RWPE2 (cell line): ENCODE measurements at places on chromosomes 5 and 9.
A peak's percentile ranks its signal among the peaks of the same experiment; 100 is the strongest.

DNA sequence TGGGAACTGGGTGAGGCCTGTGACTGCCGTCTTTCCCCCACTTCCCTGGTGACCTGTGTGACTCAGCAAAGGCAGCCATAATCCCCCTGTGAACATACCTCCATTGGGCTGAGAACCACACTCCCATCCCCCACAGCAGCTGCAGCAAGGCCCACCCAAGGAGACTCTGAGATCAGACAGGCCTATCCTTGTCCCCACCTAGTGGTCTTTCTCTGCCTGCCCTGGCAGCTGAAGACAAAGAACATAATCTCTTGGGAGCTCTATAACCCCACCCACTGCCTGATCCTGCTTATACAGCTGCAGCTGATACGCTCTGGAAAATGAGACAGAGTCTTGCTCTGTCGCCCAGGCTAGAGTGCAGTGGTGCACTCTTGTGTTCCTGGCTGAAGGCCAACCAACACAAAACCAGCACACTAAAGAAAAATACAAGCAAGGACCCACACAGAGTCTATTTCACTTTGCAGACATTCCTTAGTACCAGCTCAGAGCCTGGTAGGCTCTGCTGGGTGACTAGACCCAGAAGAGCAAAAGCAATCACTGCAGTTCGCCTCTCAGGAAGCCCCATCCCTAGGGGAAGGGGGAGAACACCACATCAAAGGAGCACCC lies 106.7 kb downstream of the MCTP1 start:
- no peaks in the 10 kb centered on the region for H3K4me1 ChIP-seq
- H3K4me3 ChIP-seq = no peak overlapping the region
- DNase-seq = no peak
- no peak overlapping the region for H3K27ac ChIP-seq

- H3K27me3 ChIP-seq = no peaks in the 10 kb centered on the region
- no peak overlapping the region for H3K4me3 ChIP-seq
- no peak overlapping the region for H3K27ac ChIP-seq
- DNase-seq = no peak
- no peaks in the 10 kb centered on the region for H3K36me3 ChIP-seq
- H3K4me1 ChIP-seq = no peaks in the 10 kb centered on the region
These were observed 83.8 kb upstream of the FSTL4 start for GRCh38 chr5:133696006-133696584.

GRCh38 chr5:38922199-38922598 lies 76.4 kb downstream of the OSMR start:
- peaks cover 97% of the 10 kb centered on the region for H3K36me3 ChIP-seq
- DNase-seq = no peak
- H3K4me1 ChIP-seq = no peaks in the 10 kb centered on the region
- H3K27me3 ChIP-seq = no peaks in the 10 kb centered on the region
- H3K27ac ChIP-seq = no peak overlapping the region

DNA sequence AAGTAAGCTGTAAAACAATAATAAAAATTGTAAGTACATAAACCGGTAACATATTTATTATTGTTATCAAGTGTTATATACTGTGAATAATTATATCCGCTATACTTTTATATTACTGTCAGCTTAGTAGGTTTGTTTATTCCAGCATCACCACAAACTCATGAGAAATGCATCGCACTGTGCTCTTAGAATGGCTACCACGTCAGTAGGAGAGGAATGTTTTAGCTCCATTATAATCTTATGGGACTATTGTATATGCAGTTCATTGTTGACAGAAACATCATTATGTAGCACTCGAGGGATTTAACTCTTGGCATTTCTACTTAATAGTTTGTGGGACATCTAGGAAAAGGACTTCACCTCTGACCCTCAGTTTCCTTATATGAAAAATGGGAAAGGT lies 16.4 kb downstream of the SLC12A2 start:
- no peak overlapping the region for H3K4me3 ChIP-seq
- H3K27me3 ChIP-seq = no peaks in the 10 kb centered on the region
- DNase-seq = no peak
- no peak overlapping the region for H3K27ac ChIP-seq
- H3K36me3 ChIP-seq = peaks cover 11% of the 10 kb centered on the region; the same call in 1 of the 2 replicates
- H3K4me1 ChIP-seq = no peaks in the 10 kb centered on the region

DNA sequence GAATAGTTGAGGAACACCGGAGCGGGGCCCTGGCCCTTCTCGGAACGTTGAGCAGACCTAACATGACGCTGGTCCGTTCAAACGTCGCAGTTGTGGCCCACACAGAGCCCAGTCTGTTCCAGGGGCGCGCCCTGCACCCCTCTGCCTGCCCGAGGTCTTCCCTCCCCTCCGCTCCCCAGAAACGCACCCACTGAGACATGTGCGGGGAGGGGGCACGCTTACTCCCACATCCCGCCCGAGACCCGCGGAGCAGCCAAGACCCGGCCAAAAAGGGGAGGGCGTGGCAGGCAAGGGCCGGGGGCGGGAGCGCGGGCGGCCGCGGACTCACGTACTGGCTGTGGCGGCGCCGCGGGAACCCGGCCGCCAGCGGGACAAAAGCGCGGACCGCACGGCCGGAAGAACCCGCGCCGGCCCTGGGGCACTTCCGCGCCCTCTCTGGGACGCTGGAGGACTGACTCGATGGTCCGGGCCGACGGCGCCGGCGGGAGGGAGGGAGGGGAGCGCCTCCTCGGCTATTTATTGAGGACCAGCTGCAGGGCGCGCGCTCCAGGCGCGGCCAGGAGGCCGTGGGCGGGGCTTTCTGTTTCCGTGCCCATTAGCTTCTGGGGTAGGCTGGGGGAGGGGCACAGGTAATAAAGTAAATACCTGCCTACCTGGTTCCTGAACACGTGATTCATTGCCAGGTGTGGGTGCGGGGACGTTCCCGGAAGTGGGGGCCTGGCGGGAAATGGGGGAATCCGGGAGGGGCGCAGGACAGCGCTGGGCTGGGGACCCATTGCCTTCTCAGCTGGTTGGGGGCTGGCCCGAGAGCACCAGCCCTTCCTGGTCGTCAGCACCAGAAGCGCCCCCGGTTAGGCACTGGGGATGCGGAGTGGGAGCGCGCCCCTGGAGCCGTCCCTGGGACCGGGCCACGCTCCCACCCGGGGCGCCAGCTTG lies at the start of gene ZFP62:
Gene ZFP62, minus strand, starts transcription at position 390 of the 936 bp plus-strand sequence. Its CDS starts 57 bp downstream, at position 333.
- H3K4me3 ChIP-seq = peak within 1 kb of the TSS; percentile 78
- no peaks in the 10 kb centered on the region for H3K27me3 ChIP-seq
- peaks cover 13% of the 10 kb centered on the region for H3K4me1 ChIP-seq

DNA sequence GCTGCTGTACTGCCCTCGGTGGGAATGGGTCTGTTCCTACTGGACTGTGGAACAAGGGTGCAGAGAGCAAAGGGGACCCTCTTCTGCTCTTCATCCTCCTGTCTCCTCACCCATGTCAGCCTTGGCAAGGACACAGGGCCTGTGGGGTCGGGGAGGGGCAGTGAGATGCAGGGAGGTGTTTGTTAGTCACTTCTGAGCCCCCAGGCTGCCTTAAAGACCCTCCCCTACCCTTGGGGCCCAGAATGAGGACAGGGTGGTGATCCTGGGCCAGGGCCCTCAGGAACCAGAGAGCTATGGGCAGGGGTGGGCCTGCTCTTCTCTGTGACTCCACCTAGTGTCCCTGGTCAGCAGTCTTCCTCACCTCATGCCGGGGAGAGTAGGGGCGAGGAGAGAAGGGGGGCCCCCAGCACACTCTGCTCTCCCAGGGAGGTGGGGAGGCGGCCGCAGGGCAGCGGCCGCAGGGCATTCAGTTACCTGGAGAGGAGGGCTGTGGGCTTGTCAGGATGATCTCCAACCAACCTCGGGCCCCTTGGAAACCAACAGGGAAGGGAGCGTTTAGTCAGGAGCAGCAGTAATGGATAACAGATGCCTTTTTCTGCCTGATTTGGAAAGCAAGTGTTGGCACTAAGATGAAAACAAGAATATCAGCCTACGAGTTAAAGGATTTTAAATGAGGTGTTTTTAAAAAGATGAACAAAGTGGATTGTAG lies 62.0 kb upstream of the GARNL3 start:
- no peaks in the 10 kb centered on the region for H3K4me1 ChIP-seq
- no peaks in the 10 kb centered on the region for H3K36me3 ChIP-seq
- H3K27ac ChIP-seq = no peak overlapping the region
- DNase-seq = no peak

- H3K27me3 ChIP-seq = no peaks in the 10 kb centered on the region
- H3K27ac ChIP-seq = no peak overlapping the region
- H3K36me3 ChIP-seq = no peaks in the 10 kb centered on the region
- H3K4me1 ChIP-seq = no peaks in the 10 kb centered on the region
- DNase-seq = no peak
- no peak overlapping the region for H3K4me3 ChIP-seq
These were observed 82.4 kb downstream of the ARHGAP26 start for GRCh38 chr5:142852416-142853198.

DNA sequence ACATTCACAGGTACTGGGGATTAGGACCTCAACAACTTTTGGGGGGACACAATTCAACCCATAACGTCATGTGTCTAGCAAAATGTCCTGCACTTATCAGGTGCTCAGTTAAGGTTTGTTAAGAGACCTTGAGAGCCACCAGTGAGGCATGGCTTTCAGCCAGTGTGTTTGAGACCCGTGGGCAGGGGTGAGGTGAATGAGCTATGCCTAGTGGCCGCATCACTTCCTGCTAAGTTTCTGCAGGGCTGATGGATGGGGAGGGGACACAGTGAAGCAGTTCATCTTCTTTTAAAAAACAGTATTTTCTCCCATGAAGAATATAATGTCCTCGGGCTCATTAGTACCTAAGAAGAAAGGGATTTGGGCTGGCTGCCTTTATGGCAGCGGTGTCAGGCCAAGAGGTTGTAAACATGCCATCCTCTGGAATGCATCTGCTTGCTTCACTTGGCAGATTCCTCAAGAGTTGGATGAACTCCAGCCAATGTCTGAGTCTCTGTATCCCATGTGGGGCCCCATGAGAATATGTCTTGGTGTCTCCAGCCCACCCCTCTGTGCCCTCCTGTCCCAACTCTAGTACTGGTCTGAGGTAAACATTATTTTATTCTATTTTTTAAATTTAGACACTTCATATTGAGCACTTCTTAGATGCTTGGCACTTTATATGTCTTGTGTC lies 282.2 kb downstream of the CWC27 start:
- DNase-seq = no peak
- H3K27ac ChIP-seq = no peak overlapping the region
- H3K4me3 ChIP-seq = no peak overlapping the region
- no peaks in the 10 kb centered on the region for H3K4me1 ChIP-seq

DNA sequence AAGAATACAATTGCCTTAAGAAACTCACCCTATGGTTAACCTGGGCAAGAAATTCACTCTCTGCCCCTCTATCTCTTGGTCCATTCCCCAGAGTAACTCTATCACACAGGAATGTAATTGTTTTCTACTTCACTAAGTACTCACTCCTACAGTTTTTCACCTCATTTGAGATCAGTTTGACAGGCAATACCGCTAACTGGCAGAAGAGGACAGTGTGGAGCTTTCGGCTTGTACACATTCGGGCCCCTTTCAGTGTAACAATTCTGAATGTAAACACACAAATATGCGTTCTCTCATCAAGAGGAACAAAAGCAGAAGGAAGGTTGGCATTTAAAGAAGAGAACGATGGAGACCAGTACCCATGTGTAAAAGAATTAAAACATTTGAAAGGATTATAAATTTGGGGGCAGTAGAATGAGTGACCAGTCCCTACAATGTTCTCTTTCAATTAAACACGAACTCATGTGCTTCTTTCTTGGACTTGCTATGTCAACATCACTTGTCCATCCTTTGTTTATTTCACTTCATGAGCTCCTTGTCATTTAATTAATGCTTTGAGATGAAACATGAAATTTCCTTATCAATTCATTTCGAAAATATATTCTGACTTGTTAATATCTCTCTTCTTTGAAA lies 188.5 kb upstream of the GRAMD2B start:
- H3K4me3 ChIP-seq = no peak overlapping the region
- no peak overlapping the region for H3K27ac ChIP-seq
- H3K27me3 ChIP-seq = no peaks in the 10 kb centered on the region
- DNase-seq = no peak
- no peaks in the 10 kb centered on the region for H3K36me3 ChIP-seq
- no peaks in the 10 kb centered on the region for H3K4me1 ChIP-seq
